ENCODE measurements at places on chromosomes 6 and 20. TPM values are rescaled to one million over a fixed set of nuclear protein-coding genes. Genes with fewer than 3 reads are reported as not detected.

DNA sequence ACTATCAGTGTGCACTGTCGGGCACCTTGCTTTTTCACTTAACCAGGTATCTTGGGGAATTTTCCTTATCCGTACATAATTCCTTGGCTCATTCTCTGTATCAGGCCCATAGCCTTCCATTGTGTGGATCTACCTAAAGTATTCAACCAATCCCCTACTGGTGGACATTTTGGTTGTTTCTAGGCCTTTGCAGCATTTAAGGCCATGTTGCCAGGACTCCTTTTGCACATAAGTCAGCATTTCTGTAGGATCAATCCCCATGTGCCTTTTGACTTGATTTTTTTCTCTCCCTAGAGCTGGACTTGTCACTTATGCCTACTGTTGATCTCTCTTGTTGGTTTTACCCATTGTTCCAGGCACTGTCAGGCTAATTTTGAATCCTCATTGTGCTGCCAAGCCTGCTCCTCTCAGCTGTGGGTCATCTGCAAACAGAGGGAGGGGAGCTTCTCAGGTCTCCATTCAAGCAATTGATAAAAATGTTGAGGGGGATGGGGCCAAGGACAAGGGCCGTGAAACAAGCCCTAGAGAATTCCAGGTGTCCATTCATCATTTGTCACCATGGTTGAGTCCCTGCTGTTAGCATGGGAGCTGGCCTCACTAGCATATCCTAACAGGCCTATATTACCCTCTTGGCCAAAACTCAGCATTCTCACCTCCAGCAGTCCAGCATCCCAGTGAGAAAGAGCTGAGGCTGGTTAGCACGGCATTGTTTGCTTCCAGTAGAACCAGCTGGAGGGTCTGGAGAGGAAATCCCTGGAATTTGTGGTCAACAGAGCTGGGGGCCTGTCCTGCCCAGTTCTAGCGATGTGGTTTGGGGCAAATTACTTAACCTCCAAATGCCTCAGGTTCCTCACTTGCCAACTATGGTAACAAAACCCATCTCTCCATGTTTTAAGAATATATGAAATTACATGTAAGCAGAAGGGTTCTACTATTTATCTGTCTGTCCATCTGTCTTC lies 178.4 kb downstream of the MRPL14 start:
- DNase-seq = no peak

DNA sequence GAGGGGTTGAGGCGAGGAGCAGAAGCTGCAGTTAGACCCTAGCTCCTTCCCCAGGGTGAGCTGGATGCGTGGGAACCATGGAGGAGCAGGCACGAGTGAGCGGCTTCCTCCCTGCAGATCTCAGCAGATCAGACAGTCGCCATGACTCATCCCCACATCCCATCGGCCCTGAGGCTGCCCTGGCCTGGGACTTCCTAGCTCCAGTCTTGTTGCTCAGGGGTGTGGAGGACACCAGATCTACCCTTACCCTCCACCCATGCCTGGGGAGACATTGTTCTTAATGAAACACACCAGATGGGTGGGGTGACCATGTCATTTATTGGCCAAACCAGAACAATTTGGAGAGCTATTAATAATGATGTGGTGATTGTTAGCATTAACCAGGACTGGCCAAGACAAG lies 36.3 kb upstream of the TGM2 start:
- DNase-seq = no peak

GRCh38 chr6:82750556-82750955 lies 315.1 kb downstream of the UBE3D start:
- no peak for DNase-seq

Gene TPBG
- polyA plus RNA-seq = 29.1 TPM

GRCh38 chr6:11207199-11207968 lies 25.1 kb downstream of the NEDD9 start:
- DNase-seq = no peak

Gene ZNF76
- polyA plus RNA-seq = 54.6 TPM

All from left kidney (tissue), 8 donors.